Right ventricle myocardium inferior (tissue), 1 donor: ENCODE measurements at places on chromosomes 12 and 14. TPM values are rescaled to one million over a fixed set of nuclear protein-coding genes. Genes with fewer than 3 reads are reported as not detected.

- no peak for DNase-seq
Observed at GRCh38 chr12:117507548-117507947, 146.1 kb upstream of the NOS1 start.

DNA sequence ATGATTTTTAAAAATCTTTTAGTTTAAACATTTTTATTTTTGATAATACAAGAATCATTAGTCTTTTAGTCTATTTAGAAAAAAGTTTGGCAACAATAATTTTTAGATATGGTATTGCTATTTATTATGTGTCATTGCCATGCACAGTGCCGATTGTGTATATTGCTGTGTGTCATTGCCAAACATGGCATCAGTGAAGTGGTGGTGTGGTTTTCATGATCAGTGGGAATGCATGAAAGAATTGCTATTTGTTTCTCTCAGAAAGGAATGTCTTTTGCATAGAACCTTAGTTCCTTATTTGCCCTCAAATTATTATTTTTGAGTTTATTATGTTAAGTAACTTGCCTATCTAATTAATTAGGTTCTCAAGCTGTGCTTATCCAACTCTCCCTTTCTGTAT is 397.5 kb upstream of the PDE3A start:
- DNase-seq: no peak

DNA sequence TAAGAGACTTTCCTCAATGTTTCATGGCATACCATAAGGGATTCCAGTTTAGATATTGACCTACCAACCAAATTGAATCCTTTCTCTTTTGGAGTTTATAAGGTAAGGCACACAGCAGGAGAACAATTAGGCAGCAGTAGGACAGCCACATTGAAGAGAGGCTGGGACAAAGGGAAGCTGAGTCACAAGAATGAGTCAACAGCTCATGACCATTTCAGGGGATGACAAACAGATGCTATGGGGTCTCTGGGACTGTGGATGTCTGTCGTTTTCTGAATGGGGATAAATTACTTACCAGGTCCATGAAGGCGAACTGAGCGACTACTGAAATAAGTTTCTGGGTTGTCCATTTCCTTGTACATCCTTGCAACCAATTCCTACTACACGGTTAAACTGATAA is 48.6 kb upstream of the E2F7 start:
- no peak for DNase-seq

The BMP4 gene
- 6.1 TPM for total RNA-seq

The FGF6 gene
- not detected for total RNA-seq

The IL31 gene
- total RNA-seq: not detected

- DNase-seq: no peak
Observed at GRCh38 chr12:25694072-25694471, 141.0 kb upstream of the LMNTD1 start.

The RNU4-1 gene
- total RNA-seq: 1,499 TPM

GRCh38 chr14:70916300-70916699 is 9.0 kb downstream of the PCNX1 start:
- DNase-seq: no peak

DNA sequence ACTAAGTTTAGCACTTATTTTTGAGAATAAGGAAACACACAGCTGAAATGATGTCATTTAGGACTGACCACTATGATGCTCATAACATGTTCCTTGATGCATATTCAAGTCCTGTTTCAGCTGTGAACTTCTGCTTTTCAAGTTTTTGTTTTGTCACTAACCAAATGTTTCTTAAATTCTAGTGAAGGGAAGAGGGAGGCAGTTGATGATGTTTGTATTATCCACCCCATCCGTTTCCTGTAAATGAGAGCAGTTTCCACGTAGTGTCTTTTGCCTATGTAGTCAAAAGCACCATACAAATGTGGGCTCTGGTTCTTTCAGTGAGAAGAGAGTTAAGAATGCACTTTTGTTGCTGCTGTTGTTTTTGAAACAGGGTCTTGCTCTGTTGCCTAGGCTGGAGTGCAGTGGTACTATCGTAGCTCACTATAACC is 491.8 kb downstream of the PCNX1 start:
- no peak for DNase-seq

GRCh38 chr12:108587826-108588225 is 10.1 kb downstream of the TMEM119 start:
- DNase-seq: no peak

The MAP1LC3B2 gene
- total RNA-seq: 3.5 TPM

DNA sequence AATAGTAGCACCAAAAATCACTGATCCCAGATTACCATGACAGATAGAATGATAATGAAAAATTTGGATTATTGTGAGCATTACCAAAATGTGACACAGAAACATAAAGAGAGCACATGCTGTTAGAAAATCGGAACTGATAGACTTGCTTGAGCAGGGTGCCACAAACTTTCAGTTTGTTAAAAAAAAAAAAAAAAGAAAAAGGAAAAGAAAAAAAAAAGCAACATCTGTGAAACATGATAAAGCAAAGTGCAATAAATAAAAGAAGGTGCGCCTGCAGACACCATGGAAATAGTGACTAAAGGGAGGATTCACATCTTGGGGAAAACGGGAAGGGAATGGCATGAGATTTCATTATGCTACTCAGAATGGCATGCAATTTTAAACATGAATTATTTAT is 6.6 kb upstream of the PARP11 start:
- DNase-seq: no peak

GRCh38 chr12:108495823-108496579 is 19.1 kb upstream of the FICD start:
- no peak for DNase-seq

The PLCZ1 gene
- not detected for total RNA-seq

DNA sequence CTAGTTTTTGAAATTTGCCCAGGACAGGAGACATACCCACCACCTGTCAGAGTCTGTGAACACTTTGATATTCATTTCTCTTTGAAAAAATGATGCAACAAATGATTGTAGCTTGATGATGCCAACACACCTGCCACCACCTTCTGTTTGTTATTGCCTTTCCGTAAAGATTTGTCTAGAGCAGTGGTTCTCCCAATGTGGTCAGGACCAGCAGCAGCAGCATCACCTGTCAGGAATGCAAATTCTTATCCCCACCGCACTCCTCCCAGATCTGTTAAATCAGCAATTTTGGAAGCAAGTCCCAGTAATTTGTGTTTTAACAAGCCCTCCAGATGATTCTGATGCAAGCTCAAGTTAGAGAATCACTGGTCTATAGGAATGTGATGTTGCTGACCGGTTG is 9.9 kb downstream of the CCDC175 start:
- no peak for DNase-seq
